Dermis blood vessel endothelial cell (primary cell): ENCODE measurements at places on chromosomes 13 and 19. TPM values are rescaled to one million over a fixed set of nuclear protein-coding genes. Genes with fewer than 3 reads are reported as not detected.

ZIC5 gene
- total RNA-seq: under 0.01 TPM in 2 replicates

MARCHF2 gene
- 165 and 247 TPM in 2 replicates for total RNA-seq

KLK15 gene
- total RNA-seq: not detected in 2 replicates

ANKLE1 gene
- 0.68 and 1.5 TPM in 2 replicates for total RNA-seq

FBXO17 gene
- 15.6 and 17.9 TPM in 2 replicates for total RNA-seq

PAN3 gene
- 21.6 and 29.0 TPM in 2 replicates for total RNA-seq

SERP2 gene
- total RNA-seq: 1.4 and 1.5 TPM in 2 replicates

NLRP9 gene
- not detected in 2 replicates for total RNA-seq

PEAK3 gene
- total RNA-seq: 0.17 and 0.19 TPM in 2 replicates

LRP3 gene
- total RNA-seq: 6.6 and 12.0 TPM in 2 replicates
